ENCODE measurements at places on chromosomes 3 and 15.

- DNase-seq: no peak
Measured at GRCh38 chr15:92457471-92458041, 63.9 kb downstream of the ST8SIA2 start.

DNA sequence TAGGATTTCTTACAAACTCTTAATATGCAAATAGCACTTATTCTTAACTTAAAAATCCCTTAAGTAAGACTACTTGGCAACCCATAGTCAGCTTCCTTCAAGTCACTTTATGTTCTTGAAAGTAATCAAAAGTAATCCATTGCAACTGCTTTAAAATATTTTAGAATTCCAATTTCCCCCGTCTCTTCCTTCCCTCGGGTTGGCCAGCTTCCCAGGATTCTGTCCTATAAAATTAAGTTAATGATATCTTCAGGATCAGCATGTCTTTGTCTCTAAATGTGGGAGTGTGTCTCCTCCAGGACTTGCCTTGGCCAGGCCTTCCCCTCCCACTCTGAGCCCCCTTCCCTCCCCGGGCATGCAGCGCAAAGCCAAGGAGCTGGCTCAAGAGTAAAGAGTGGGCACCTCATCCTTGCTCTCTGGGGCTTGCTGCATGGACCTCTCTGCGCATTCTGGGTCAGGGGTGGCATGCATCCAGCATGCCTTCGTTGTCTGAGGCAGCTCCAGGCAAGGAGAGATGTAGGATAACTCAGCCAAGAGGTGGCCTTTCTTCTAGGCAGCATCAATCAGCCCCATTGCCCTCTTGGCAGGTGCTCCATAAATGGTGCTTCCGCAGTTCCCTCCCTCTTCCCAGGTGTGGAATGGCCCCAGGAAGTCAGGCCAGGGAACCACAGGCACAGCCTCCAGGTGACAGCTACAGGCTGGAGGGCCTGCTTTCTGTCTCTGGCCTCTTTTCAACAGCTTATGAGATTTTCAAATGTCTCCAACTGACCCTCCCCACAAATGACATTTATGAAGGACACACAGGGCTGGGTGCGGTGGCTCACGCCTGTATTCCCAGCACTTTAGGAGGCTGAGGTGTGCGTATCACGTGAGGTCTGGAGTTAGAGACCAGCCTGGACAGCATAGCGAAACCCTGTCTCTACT is 108.7 kb upstream of the ALDH1A3 start:
- no peak for DNase-seq

GRCh38 chr3:72538070-72538745 is 310.0 kb downstream of the SHQ1 start:
- no peak for DNase-seq

DNA sequence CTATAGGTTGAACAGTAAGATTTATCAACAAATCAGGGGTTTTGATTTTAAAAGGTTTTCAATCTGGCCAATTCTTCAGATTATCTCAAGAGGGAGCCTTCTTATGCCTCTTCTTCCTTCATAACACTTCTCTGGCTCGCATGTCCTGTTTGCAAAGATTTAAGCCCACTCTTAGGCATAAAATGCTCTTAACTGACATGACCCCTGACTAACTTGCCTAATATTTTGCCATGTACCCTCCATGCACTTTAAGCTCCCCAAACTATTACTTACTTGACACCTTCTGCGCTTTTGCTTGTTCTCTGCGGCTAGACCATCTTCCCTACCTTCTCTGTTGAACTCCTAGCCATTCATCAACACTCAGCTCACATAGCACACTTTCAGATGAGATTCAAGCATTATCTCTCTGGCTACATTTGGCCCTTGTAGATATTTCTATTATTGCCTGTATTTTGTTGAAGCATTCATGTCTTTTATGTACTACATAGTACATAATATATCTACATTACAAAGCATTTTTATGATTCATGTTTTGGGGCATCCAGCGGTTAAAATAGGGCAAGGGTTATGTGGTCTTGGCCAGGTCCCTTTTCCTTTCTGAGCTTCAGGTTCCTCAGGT is 1.0 kb upstream of the ARIH1 start:
- DNase-seq: no peak

DNA sequence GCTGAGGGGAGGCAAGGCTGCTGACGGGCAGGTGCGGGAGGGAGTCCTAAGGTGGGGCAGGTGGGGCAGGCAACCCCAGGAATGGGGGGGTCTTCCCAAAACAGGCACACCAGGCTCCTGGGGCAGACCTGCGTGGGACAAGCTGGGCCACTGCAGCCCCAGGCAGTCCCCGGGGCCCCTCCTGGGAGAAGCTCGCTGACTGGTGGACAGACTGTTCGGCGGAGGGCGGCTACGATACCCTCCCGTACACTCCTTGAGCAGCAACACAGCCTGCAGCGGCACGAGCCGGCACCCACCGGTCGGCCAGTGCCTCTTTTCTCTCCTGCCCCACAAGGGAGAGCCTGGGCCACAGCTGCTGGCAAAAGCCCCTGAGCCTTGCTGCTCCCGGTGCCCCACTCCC is 65.9 kb upstream of the RPL32 start:
- DNase-seq: no peak

GRCh38 chr3:36771931-36772330 is 7.6 kb upstream of the DCLK3 start:
- no peak for DNase-seq

GRCh38 chr3:127183931-127184869 is 8.7 kb upstream of the PRR23E start:
- DNase-seq: no peak

DNA sequence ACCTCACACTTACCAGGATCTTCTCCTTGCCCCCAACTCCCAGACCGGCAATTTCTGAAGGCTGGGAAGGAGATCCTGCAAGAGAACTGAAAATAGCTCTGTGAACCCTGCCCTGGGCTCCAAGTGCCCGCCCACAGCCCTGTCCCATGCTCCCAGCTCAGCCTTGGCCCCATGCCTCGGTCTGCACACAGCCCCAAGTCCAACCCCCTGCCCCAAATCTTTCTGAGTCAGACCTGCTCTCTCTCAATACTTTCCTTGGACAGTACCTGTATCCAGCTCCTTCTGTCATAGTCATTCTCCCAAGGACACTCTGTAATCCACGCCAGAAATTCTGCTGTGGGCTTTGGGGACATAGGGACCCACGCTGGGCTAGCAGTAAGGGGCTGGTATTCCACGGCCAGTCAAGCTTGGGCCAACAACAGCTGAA is 6.3 kb upstream of the SMAD3 start:
- no peak for DNase-seq

All from activated naive CD4-positive, alpha-beta T cell treated with Interleukin-2 at 50 U/mL for 16 hours (primary cell).